ENCODE measurements at places on chromosomes 11 and 22.
A peak's percentile ranks its signal among the peaks of the same experiment; 100 is the strongest.

DNA sequence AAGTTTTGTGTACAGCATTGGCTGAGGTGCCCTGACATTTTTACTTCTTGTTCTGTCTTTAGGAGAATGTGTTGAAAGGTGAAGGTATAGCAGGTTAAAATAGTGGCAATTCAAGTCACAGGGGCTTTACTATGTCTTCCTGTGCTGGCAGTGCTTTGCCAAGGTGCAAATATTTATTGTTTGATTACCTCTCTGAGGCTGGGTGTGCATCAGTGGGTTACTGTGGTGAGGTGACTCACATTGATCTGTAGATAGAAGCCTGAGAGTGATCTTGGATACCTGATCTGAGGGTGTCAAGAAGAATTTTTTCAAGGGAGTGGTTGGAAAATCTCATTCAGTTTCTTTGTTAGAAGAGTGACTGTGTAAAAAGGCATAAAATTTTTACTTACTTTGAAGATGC lies 90.0 kb downstream of the ARHGAP42 start:
- no peak for DNase-seq

DNA sequence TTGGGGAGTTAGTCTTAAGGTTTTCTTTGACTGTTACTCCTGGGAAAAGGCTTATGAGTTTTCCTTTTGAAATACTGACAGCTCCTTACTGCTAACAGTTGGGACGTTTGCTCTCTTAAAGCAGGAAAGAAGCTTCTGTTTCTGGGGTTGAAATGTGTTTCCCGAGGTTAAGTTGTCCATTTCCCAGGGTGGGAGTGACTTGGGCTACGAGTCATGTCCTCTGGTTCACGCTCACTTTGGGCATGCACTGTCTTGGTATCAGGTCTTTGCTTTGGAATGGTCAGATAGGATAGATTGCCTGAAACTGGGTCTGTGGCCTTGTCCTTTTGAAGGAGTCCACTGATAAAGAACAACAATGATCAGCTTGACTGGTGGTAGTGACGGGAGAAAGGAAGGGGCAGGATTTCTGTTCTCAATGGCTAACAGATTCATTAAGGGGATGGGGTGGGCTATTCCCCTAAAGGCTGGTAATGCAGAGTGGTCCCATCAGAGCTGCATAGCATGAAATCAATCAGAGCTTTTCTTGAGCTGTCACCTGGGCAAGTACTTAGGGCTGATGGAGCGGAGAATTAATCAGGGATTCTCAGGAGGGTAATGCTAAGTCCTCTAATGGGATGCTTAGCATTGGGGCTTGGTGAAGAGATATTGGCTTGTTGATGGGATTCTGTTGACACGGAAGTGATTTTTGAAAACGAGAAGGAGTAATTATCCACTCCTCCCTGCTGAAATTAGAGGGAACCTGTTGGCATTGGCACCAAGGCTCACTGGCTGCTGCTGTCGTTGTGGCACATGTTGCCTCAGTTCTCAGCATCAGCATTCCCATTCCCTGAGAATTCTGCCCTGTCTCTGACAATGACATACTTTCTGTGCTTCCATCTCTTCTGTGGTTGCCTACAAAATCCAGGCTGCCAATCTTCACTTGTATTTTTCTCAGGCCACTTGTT lies 81.6 kb downstream of the TEAD1 start:
- no peak for DNase-seq

DNA sequence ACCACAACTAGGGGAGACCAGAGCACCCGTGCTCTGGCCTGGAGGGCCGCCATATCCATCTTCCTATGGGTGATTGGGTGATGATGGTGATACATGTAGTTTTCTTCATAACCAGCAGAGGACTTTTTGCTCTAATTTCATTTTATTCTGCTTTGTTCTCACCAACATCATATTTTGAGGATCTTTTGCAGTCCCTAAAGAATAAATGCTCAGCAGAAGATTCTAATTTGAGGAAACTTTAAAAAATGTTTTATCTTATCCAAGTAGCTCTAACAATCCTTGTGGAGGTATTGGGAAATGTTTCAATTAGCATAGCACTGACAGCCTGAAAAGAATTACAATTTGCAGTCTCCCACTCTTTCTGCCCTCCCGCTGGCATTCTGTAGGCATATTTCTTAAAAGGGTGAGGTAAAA lies 544.0 kb downstream of the NTM start:
- no peak for DNase-seq

GRCh38 chr11:116366980-116367645 lies 405.7 kb downstream of the BUD13 start:
- DNase-seq = no peak

DNA sequence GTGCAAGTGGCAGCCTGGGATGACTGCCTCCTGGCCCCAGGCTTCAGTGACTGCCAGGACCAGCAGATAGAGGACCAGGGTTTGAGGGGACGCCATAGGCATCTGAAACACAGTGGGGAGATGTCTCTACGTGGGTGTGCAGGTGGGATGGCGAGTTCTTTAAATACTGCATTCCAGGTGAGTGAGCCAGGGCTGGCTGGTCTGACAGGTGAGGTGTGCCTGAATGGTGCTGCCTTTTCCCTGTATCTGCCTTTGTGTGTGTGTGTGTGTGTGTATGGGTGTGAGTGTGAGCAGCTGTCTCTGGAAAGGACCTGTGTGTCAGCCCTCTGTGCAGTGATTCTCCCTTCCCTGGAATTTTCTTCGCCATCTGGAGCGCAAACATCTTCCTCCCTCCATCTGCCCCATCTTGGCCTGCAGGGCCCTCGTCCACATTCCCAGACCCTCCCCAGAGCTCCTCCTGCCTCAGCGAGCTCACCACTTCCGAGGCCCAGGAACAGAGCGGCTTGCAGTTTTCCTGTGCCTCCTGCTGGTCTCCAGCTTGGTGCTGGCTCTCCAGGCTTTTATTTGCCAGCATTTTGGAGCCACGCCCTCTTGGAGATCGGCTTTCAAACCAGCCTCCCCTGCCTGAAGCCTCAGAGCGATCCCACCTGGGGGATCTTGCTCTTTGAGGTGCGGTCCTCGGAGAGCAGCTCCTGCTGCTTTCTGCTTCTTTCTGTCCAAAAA lies at the start of gene GPHA2:
Gene GPHA2 (minus strand): TSS at position 535 of the 723 bp plus-strand sequence. CDS start 433 bp downstream, at position 102.
- DNase-seq = no peak

DNA sequence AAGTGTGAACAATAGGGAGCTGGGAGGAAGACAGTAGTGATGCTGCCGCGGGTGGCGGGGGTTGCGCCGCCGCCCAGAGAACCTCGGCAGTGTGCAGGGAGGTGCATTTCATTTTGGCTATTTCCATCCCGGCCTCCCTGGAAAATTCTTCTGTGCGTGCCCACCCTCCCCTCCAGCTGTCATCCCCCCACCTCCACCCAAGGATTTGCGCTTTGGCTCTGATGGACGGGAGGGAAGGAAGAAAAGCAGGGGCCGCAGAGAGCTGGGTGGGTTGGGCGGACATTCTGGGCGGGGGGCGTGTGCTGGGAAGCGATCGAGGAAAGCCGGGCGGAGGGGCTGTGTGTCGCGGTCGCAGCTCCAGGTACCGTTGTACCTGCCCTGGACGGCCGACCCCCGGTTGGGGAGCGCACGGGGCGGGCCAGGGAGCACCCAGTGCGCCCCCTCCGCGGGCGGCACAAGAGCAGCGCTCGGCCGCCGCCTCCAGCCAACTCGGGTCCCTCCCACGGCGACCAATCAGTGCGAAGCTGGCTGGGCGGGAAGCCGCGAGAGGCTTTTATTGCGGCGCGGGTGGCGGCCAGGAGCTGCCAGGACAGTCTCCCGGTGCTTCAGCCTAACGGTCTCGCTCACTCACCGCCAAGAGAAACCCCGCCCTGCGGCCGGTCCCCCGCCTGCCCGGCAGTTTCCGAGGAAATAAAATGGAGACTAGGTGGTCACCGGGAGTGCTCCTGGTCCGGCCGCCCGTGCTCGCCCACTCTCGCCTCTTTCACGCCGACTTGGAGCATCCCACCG lies 1.6 kb downstream of the NCAM1 start:
- DNase-seq = no peak

GRCh38 chr11:20754933-20755332 lies 85.5 kb downstream of the NELL1 start:
- DNase-seq = no peak

DNA sequence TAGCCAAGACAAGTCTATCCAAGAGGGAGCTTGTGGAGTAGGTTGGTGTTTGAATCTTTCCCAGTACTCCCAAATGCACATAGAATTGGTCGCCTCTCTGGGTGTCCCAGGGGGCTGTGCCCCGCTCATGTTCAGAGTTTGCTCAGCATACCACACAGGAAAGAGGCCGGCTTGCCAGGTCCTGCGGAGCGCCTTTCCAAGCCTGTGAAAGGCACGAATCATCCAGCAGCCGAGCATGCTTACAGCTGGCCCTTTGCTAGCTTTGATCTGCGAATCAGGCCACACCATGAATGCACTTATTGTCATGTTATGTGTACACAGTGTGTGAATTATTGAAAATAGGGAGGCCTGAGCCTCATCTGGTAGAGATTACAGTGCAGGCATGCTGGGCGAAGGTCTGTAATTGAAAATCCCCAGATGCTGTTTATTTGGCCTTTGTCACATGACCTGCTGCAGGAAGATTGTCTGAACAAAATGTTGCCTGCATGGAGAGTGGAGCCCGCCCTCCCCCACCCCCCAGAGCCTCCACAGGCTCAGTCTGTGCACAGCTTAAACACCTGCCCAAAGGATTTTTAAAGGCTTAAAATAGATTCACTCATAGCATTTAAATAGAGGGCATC lies 163.3 kb upstream of the RASSF10 start:
- no peak for DNase-seq

DNA sequence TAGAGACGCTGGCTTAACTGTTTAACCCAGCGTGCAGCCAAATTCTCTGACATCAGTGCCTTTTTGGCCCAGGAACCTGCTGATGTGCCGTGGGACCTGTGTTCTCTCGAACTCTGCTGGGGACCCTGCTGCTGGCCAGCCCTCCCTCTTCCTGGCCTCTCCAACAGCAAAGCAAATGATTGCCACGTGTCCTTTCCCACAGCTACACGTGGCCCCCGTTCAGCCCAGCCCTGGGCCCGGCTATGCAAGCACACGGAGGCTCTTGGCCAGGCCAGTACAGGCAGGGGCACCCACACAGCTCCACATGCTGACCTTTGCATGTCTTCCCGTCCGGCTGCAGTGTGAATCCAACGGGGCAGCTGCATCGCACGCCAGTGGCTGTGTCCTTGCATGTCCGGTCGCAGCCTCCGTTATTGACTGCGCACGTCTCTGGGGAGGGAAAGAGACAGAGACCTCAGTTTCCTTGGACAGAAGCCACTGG lies 51.6 kb upstream of the TTLL12 start:
- no peak for DNase-seq

- peak; percentile 19 for DNase-seq
These were observed 88.1 kb upstream of the IGLL5 start for GRCh38 chr22:22799561-22799960.

DNA sequence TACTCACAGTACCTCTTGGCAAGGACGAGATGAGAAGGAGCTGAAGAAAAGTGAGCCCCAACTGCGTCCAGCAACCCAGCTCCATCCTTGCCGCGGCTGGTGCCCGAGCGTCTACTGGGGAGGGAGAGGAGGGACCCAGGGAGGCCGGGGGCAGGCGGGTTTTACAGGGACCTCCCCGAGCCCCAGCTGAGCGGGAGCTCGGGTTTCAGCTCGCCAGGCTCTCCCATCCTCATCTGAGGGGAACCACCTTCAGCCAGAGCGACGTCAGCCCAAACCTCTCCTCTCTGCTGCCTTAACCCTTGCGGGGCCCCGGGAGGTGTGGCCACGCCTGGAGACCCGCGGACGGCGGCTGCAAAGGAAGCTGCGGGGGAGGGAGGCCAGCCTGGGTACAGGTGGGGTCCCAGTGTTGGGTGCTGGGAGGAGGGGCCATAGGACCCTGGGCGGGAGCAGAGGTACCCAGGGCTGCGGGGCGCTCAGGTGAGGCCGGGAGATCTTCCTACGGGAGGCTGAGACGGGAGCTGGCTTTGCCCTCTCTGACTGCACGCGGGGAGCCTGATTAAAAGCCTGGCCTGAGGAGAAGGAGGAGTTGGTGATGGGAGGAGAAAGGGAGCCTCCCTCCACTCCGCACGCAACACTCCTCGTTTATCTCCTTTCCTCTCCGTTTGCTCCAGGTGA lies at the start of gene PAMR1:
Gene PAMR1 (minus strand): TSS at position 116 of the 675 bp plus-strand sequence. CDS start 31 bp downstream, at position 85.
- no peak for DNase-seq

DNA sequence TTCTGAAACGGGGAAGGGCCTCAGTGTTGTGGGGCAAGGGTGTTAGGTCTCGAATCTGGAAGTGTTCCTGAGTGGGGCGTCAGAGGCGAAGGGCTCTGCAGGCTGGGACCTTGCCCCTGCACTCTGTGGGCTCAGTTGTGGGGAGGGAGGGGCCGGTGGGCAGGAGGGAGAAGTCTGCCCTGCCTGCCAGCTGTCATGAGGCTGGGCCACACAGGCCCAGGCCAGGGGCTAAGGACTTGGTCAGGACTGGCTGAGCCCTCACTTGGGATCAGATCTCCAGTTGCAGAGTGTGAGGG lies at the start of gene CRACR2B:
Gene CRACR2B (plus strand): TSS at position 23 of the 296 bp plus-strand sequence. CDS start 689 bp downstream, outside the sequence.
- no peak for DNase-seq

DNA sequence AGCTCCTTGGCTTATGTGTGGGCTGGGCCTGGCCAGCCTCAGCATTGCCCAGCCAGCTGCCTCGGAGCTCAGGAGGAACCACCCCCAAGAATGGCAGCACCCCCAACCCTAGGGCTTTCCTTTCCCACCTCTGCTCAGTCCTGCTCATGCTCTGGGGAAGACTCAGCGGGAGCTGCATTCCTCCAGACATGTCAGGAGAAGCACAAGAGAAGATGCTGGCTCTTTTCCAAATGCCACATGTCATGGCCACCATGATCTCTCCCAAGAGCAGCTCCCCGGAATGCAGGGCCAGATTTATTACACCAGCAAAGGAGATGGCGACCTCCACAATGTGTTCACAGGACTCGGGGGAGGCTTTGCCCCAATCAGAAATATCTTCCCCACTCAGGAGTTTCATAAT lies 143.7 kb downstream of the PKNOX2 start:
- DNase-seq = no peak

DNA sequence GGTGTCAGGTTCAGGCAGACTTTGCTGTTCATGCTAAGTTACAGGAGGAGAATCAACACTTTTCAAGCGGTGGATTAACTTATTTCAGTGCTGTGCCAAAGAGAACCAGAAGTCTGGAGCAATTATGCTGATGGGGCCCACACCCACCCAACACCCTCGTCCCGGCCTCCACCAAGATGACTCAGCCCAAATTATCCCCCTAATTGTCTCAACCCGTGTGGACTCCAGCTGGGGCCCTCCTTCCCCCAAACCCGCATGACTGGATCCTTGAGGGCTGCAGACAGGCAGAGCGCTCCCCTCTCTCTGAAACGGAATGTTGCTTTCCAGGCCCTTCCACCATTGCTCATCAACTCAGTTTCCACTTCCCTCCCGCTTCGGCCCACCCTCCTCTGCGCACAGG lies 34.6 kb upstream of the MN1 start:
- no peak for DNase-seq

DNA sequence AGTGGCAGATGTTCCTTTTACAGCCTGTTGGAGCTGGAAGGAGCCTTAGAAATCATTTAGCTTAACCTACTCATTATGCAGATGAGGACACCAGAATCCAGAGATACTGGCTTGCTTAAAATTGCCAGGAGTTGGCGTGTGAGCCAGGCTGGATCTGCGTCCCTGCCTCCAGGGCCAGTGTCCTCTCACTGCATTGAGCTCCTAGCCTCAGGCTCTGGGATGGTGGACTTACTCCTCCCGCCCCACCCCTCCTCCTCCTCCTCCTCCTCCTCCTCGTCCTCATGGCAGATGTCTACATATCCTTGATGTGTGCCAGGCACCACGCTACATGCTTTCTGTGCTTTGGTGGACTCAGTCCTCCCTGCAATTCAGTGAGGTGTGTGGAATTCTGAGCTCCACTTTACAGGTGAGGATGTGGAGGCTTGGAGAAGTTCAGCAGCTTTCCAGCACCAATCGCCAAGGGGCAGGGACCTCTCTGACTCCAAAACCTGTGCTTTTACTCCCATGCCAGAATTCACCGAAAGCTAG lies 24.1 kb downstream of the ADAMTS15 start:
- no peak for DNase-seq

All from activated CD8-positive, alpha-beta memory T cell treated with anti-CD3 and anti-CD28 coated beads, Interleukin-2, amount 10 ng/mL, durations not matched to agents 7 days and 5 days (primary cell).